ENCODE measurements at places on chromosomes 16 and 17.

DNA sequence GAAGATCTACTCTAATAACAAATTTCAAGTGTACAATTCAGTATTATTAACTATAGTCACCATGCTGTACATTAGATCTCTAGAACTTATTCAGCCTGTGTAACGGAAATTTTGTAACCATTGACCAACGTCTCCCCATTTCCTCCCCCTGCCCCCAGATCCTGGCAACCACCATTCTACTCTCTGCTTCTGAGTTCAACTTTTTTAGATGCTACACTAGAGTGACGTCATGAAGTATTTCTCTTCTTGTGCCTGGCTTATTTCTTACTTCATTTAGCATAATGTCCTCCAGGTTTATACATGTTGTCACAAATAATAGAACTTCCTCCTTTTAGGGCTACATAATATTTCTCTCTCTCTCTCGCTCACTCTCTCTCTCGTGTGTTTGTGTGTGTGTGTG is 157.5 kb downstream of the ANKFN1 start:
- DNase-seq, result no peak

GRCh38 chr17:28161311-28161710 is 118.8 kb downstream of the NLK start:
- DNase-seq, result no peak

- DNase-seq, result no peak
These were observed 107.4 kb upstream of the CDH11 start for GRCh38 chr16:65229191-65229662.

DNA sequence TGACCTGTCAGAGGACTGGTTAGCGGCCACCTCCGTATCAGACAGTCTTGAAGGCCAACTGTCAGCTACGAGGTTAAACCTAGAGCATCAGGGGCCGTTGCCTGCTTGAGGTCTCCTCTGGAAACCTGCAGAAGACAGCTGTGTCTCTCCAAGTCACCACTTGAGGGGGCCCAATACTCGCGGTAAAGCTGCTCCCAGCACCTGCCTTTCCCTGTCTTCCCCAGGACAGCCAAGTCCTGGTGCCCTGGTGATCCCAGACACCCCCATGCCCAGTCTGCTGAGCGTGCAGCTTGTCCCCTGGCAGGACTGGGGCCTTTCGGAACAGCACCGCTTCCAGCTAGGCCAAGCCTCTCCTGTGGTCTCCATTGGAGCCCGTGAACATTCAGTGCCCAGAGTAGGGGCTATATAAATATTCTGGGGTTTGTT is 80.1 kb downstream of the DNAH17 start:
- peak; percentile 78 for DNase-seq

- DNase-seq, result no peak
These were observed 5.4 kb upstream of the CLDN9 start for GRCh38 chr16:3007059-3007956.

GRCh38 chr16:66159987-66160386 is 206.5 kb upstream of the CDH5 start:
- DNase-seq, result no peak

GRCh38 chr16:7278636-7279035 is 54.0 kb upstream of the RBFOX1 start:
- no peak for DNase-seq

DNA sequence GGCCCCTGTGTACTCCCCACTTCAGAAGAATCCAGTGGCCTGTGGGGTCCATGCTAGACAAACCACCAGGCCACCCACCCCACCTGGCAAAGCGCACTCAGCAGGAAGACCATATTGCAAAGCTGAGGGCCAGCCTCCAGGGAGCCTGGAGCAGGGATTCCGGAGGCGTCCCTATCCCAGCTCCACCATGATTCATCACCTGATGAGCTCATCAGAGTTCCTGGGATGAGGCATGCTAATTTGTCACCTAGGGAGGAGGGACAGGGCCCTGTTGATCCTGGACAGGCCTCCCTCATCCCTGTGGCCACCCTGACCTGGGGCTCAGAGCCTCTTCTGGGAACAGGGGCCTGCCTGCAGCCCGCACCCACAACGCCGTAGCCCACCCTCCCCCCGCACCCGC is 131.6 kb upstream of the PLCG2 start:
- DNase-seq, result peak; percentile 85

- no peak for DNase-seq
These were observed 103.6 kb upstream of the C16orf82 start for GRCh38 chr16:26963109-26963508.

- DNase-seq, result no peak
These were observed 5.7 kb upstream of the TVP23A start for GRCh38 chr16:10824111-10824893.

Measured in RKO (cell line).